ENCODE measurements at places on chromosomes 7 and 10.

DNA sequence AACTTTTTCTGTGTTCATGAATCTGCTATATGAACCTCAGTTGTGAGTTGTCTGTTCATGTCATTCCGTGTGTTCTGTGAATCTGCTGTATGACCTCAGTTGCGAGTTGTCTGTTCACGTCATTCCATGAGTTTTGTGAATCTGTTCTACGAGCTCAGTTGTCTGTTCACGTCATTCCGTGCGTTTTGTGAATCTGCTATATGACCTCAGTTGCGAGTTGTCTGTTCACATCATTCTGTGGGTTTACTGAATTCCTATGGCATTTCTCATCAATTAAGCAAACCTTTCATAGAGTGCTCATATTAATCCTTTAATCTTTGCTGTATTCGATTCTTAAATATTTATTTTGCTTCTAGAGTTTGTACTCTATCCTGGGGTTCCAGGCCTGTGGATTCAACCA is 150.6 kb downstream of the DIP2C start:
- no peak for ATAC-seq

- ATAC-seq = no peak
These were observed 73.8 kb downstream of the OAT start for GRCh38 chr10:124344931-124345330.

GRCh38 chr10:95423164-95424005 is 132.6 kb upstream of the PDLIM1 start:
- peak; percentile 89 for ATAC-seq

DNA sequence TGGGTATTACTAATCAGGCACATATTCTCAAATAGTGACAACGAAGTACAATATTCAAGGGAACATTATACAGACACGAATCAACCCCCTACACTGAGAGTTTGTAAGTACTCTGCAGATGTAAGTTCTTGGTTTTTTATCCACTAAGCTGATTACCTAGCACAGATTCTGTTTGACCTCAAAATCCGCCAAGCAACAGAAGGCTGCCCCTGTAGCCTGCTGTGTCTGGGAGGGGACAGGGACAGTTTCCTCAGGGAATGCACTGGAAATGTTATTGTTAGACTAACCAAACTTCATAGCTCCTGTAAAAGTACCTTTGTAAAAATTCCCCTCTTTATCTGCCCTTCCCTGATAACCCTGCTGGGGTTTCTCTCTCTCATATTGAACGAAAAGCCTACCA is 45.2 kb upstream of the ZRANB1 start:
- ATAC-seq = no peak

- no peak for ATAC-seq
These were observed 12.2 kb downstream of the EBF3 start for GRCh38 chr10:129951970-129952265.

- ATAC-seq = no peak
These were observed 614.3 kb downstream of the TYW1 start for GRCh38 chr7:67610897-67611296.

GRCh38 chr10:43237128-43237527 is 29.7 kb downstream of the RASGEF1A start:
- no peak for ATAC-seq

DNA sequence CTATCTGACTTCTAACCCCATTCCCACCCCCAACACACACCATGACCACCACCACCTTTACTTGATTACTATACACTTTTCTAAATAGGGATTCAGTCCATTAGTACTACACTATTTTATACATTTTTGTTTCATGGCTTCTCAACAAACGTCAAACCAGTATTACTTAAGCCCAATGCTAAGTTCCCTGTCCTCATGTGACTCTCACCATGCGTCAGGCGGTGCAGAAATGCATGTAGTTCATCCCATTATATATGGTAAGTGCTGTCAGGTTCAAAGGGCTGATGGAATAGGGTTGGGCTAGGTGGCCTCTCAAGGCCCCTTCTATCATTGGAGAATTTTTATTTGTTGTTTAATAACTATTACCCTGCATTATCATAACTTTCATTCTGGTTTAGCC is 19.5 kb upstream of the VPS41 start:
- ATAC-seq = no peak

GRCh38 chr7:18425227-18425626 is 70.3 kb upstream of the HDAC9 start:
- no peak for ATAC-seq

DNA sequence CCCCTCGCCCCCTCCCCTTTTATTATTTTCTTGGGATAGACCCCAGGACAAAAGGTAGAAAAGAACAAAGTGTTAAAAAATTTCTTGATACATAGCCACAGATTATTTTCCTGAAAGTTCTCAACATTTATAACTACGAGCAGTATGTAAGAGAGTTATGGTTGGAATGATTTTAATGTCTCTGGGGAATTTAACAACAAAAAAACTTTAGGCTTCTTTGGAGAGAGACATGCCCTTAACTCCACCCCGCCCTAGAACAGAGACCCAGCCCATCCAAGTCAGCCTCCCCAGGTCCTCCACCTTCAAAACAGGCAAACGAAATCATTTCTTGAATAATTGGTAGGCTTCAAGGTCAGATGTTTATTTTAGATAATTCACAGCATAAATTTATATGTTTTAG is 97.1 kb downstream of the TCF7L2 start:
- ATAC-seq = no peak

DNA sequence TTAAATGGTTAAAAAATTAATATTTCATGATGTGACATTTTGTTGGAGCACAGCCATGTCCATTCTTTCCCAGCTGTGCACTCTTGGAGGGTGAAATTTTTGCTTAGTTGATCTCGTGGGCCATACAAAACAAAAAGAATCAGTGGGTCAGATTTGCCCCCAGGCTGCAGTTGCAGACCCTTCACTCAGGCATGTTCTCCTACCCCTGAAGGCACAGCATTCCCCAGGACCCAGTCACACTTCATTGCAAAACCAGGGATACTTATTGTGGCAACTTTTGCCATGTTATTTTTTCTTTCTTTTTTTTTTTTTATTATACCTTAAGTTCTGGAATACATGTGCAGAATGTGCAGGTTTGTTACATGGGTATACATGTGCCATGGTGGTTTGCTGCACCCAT is 6.0 kb downstream of the TAS2R40 start:
- no peak for ATAC-seq

DNA sequence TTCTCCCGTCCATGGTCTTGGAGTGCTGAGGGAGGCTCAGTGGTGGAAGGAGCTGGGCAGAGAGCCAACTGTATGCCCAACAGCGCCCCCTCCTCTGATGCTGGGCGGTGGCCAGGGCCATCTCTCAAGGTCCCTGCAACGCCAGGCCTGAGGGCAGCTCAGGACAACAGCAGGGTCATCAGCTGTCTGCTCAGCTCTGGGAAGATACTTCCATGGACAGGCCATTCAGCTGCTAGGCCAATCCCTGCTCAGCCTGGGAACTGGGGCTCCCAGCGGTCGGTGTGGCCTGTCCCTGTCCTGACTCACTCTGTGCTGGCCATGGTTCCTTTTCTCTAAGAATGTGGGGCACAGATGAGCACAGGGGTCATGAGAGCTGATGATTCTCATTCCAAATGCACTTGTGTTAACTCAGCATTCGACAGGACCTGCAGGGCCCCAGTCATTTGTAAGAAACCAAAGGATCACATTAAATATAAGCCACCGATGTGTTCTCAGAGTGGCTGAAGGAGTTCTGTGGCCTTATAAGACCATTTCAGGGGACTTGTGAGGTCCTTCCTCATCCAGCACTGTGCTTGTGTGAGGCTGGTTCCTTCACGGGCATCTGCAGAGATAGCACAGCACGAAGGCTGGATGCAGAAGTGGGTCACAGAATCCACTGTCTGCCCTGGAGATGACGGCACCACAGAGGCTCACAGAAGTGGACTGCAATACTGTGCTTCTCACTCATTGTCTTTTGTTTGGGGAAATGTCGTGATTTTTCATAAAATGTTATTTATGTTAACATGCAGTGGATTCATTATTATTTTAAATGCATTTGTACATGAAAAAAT is 73.0 kb downstream of the ADCY1 start:
- no peak for ATAC-seq

DNA sequence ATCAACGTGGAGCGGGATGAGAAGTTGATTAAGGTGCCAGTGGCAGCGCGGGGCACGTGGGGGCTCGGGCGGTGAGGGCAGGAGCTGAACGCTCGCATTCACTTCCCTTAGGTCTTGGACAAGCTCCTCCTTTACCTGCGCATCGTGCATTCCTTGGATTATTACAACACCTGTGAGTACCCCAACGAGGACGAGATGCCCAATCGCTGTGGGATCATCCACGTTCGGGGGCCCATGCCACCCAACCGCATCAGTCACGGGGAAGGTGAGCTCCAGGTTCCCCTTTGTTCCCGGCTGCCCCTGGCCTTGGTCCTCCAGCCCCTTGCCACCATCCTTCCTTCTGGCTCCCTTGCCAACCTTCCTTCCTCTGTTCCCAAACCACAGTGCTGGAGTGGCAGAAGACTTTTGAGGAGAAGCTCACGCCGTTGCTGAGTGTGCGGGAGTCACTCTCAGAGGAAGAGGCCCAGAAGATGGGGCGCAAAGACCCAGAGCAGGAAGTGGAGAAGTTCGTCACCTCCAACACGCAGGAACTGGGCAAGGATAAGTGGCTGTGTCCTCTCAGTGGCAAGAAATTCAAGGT is 2.5 kb downstream of the UFSP1 start:
- no peak for ATAC-seq

DNA sequence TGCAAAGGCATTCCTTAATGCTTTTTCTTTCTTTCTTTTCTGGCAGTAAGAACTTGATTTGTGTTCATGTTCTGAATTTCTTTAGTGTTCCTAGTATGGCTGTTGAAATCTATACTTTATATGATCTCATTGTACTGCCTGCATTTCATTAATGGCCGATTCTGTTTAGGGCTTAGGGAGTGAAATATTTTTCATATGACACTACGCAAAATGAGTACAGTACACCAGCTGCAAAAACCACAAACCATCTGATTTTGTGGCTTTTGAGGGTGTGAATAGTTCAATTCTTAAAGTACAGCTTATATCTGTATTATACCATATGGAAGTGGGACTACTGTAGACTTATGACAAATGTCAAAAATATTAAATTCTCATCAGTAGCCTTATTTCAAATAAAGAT is 69.1 kb upstream of the FOXP2 start:
- ATAC-seq = no peak

GRCh38 chr10:94293354-94293753 is 69.4 kb downstream of the NOC3L start:
- ATAC-seq = no peak

- ATAC-seq = peak; percentile 33
These were observed 6.5 kb downstream of the INHBA start for GRCh38 chr7:41696323-41696916.

- no peak for ATAC-seq
These were observed 6.8 kb downstream of the TACR2 start for GRCh38 chr10:69409968-69410367.

GRCh38 chr7:33806298-33807154 is 98.8 kb upstream of the BMPER start:
- no peak for ATAC-seq

DNA sequence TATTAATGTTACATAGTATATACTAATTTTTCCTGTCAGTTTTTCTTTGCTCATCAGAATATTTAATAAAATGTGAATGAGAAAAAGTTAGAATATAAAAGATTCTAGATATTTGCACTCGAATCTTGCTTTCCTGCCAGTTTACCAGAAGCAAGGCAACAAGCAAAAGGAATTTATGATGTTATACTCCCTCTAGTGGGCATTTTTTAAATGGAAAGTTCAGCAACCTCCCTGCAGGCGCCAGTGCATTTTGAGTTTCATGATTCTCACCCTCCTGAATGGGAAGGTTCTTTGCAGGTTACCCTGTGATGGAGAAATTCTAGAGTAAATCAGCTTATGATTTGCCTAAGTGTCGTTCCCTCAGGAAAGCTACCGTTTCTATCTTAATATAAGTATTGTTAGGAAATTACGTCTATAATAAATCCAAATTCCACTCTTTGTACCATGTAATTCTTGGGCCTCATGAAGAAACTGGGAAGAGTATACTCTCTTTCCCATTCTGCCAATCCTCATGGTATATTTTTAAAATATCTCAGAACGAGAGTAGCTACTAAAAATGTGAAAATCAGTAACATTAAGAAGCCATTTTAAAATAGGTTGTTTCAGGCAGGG is 350.0 kb downstream of the CRPPA start:
- no peak for ATAC-seq

DNA sequence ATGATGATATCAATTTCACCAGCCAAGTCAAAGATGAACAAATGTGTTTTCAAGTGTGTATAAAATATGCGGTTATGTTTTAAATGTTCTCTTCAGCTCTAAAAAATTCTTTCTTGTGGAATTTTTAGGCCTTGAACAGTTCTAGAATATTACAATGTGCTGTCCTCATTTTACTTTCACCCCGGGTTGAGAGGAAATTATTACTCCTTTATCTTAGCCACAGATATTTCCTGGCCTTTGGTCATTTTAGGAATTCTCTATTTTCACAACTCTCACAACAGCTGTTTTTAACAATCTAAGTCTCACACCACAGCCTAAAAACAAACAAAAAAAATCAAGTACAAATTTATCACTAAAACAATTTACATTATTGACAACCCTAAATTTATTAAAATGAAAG is 112.2 kb upstream of the HGF start:
- no peak for ATAC-seq

GRCh38 chr7:46152696-46153095 is 231.6 kb upstream of the IGFBP3 start:
- ATAC-seq = no peak

GRCh38 chr7:16034353-16034752 is 347.9 kb upstream of the MEOX2 start:
- peak; percentile 55 for ATAC-seq

GRCh38 chr10:59668096-59668495 is 41.6 kb downstream of the SLC16A9 start:
- ATAC-seq = no peak

GRCh38 chr7:5692845-5693278 is 88.6 kb downstream of the RNF216 start:
- ATAC-seq = peak; percentile 63

DNA sequence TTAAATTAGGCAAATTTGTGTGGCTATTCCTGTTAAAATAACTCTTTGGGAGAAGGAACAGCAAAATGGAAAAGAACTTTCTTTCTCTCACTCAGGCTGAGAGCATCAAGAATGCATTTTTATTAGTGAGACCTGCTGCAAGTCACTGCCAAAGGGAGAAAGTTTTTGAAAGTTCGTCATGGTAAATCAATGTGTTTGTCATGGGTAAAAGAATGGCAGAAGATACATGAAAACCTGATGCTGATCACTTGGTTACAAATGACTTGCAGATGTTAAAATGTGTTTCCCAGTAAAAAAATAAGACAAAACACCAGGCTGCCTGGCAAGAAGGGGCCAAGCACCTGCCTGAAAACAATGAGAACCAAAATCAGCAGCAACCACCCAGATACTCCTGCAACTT is 484.7 kb upstream of the NRP1 start:
- ATAC-seq = no peak

- peak; percentile 99 for ATAC-seq
These were observed 58.2 kb downstream of the STRA8 start for GRCh38 chr7:135291809-135292253.

DNA sequence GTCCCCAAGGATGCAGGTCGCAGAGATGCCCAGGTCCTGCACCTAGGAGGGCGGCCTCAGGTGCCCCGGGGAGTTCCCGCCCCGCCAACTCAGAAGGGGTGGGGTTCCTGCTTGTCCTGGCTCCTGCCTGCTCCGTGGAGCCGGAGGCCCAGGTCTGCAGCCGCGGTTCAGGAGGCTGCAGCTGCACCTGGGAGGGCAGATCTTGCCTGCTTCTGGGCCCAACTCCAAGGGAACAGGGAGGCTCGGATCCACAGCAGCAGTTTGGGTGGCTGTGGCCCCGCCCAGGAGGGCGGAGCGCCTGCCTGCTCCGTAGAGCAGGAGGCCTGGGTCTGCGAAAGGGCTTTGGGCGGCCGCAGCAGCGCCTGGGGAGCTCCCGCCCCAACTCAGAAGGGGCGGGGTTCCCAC is 108.2 kb upstream of the EGR2 start:
- ATAC-seq = peak; percentile 84

Measured in esophagus mucosa (tissue), 1 donor.